H4 (cell line): ENCODE measurements at places on chromosomes 4 and X. TPM values are rescaled to one million over a fixed set of nuclear protein-coding genes. Genes with fewer than 3 reads are reported as not detected.

The SCLT1 gene
- total RNA-seq = 20.1 and 20.8 TPM in 2 replicates

The IL1RAPL1 gene
- total RNA-seq = 0.49 and 0.66 TPM in 2 replicates

The ANKRD17 gene
- 31.6 and 33.1 TPM in 2 replicates for total RNA-seq

The FGFBP2 gene
- total RNA-seq = 0.10 and 0.27 TPM in 2 replicates

The CT45A3 gene
- total RNA-seq = not detected in 2 replicates

The IQCM gene
- total RNA-seq = not detected in 2 replicates

The CSAG2 gene
- total RNA-seq = 0.27 TPM in 1 of 2 replicates, not detected in the other

The MGARP gene
- total RNA-seq = 0.72 TPM in 1 of 2 replicates, not detected in the other

The ADAMTS3 gene
- 6.4 and 7.6 TPM in 2 replicates for total RNA-seq
